ENCODE measurements at places on chromosomes 7 and 10.

DNA sequence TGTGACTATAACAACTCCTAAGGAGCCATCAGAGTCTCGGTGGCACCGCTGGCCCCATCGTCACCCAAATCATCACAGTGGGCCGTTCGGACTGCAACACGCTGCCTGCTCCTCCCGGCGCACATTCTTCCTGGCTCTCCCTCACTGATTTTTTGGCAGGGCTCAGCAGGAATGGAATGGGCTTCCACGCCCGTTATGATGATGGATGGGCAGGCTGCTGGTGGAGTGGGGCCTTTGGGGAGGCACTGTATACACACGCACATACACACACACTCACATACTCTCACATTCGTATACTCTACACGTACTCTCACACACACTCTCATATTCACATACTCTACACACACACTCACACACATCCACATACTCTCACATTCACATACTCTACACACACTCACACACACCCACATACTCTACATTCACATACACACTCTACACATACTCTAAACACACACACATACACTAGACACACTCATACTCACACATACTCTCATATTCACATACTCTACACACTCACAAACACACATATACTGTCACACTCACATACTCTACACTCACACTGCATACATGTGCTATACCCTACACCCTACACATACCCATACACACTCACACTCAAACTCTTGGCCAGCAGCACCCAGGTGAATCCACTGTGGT lies 99.8 kb downstream of the KCNMA1 start:
- DNase-seq, result no peak

GRCh38 chr10:93422118-93422517 lies 60.0 kb downstream of the MYOF start:
- no peak for DNase-seq

DNA sequence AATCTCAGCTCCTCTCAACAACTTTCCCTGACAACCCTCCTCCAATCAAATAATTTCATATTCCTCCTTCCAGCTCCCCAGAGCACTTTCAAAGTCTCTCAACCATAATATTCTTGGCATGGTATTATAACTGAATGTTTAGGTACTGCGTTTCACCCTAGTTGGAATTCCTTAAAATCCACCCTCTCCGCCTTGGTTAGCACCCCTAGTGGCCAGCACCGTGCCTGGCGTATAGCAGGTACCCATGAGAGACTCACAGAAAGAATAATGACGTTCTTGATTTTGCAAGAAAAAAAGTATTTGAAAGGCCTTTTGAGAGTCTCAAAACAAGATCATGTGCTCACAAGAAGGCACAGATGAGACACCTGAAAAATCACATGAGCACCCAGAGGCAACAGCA lies 50.9 kb downstream of the GLI3 start:
- DNase-seq, result no peak

DNA sequence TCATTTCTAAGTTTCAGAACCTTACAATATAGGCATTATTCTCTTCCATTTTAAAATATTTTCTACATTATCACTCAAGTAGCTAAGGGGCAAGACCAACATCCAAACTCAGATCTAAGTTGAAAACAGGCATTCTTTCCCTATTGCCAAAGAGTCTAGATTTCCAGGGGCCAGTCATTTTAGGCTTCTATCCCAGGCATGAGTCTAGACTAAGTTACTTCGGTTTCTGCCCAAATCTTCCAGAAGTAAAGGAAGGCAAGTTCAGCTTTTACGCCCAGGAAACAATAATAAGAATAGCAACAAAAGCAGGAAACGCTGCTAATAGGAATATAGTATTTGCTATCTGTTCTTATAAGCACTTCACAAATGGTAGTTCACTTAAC lies 189.9 kb downstream of the DGKI start:
- no peak for DNase-seq

DNA sequence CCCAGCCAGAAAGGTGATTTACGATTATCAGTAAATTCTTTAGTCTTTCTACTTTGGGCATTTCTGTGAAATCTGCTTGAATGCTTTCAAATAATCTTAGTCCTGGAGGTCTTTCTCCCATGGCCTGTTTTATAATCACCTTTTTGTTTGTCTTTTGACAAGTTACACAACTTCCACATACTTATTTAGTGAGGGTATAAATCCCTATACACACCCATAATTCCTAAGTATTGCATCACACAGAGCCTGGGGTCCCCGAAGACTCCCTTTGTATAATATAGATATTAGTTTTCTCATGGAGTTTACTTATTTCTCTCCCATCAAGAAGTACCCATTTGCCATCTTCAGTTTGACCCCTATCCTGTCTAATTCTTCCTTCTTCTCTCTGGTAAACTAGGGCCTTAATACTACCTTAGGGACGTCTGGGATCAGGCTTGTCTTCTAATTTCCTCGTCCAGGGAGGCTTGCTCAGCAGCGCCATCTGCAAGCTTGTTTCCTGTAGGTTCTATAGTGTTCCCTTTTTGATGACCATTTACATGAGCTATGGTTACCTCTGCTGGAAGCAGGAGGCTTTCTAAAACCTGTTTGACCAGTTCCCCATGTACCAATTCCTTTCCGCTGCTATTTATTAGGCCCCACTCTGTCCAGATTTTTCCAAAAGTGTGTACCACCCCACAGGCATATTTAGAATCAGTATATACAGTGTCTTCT lies 8.1 kb downstream of the DNAH11 start:
- DNase-seq, result no peak
